Stimulated activated CD8-positive, alpha-beta memory T cell treated with anti-CD3 and anti-CD28 coated beads, Interleukin-15, amount 100 ng/mL, for 4 hours (primary cell): ENCODE measurements at places on chromosomes 12 and 14.

GRCh38 chr12:83092606-83093005 is 405.9 kb downstream of the TMTC2 start:
- DNase-seq, result no peak

DNA sequence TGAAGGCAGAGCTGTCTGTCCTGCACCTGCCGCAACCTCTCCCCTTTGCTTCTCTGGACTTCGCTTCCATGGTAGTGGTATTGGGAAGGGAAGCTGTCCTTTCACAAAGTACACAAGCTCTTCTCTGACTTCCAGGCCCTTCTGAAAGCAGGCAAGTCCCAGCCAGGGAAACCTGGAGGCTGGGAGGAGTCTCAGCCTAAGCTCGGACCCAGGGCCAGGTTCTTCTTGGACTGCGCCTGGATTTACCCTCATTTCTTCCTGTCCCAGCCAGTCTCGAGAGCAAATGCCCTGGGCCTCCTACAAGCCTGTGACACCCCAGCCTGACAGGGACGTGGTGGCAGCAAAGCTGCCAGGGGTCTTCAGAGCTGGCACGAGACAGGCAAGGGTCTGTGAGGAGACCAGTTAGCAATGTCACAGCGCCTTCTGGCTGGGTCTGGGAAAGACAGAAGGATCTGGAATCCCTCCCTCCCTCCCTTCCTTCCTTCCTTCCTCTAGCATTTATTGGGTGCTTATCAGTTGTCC is 22.4 kb downstream of the ISCA2 start:
- DNase-seq, result no peak

DNA sequence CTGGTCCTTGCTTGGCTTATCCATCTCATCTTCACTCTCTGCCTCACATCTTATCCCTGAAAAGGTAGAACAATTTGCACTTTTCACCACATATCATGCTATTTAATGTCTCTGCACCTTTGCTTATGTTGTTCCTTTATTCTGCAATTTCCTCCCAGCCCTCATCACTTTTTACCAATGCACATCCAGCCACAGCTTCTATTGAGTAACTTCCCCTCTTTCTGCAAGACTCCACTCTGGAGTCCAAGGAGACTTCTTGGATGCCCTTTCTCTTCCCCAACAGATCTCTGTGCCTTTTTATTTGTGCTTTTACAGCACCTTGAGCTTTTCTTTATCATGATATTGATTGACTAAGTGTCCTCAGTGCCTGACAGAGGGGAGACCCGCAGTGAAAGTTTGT is 797.1 kb downstream of the VRK1 start:
- DNase-seq, result no peak

GRCh38 chr14:89479802-89480201 is 62.8 kb upstream of the FOXN3 start:
- no peak for DNase-seq

DNA sequence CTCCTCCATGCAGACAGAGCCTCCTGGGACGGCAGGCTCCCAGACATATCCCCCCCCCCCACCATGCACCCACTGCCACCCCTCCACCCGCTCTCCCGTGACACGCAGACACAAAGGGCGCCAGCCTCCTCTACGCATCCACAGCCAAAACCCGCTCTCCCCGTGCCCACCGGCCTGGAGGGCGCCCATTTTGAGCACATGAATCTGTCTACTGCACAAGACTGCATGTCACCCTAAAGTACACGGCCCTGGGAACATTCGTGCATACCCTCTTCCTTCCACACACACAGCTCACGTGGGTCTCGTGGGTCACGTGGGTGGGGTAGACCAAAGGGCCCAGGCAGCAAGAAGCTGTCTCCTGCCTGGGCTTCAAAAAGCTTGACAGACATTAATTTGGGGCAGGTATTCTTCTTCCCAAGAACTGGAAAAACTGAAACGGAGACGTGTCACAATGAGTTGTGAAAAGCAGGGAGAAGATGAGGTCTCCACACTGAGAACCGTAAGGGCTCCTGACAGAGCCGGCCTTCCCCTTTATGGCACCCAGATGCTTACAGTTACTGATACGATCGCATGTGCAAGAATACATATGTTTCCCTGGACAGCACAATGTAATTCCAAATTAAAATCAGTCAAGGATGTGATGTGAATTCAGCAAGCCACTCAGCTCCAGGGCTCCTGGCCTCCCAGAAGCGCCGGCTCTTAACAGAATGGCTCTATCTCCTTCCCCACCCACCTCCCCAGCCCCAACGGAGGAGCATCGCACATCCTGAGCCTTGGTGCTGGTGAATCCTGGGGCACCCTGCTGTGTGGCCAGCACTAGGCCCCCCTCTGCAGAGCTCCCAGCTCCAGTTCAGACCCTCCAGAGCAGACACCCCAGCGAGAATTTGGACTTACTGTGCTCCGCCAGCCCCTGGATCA is 1.9 kb downstream of the TGFB3 start:
- DNase-seq, result no peak

DNA sequence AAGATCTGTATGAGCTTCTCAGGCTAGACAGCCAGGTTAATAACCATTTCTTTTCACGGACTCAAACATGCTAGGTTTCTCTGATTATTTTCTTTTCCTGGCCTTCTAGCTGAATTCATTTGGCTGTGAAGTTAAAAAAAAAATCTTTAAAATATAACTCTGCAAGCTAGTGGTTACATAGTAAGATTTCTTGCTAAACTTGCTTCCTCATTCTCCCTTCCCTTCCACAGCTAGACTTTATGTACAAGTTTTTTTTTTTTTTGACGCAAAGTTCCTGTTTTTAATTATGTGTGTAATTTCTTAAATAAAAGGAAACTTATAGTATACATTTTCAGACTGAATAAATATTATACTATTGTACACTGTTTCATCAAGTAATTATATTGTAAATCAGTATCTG is 145.4 kb downstream of the TMTC2 start:
- no peak for DNase-seq

- DNase-seq, result no peak
Measured at GRCh38 chr14:90600619-90601018, 203.8 kb downstream of the CALM1 start.

GRCh38 chr12:76173756-76174155 is 89.3 kb upstream of the NAP1L1 start:
- DNase-seq, result no peak

DNA sequence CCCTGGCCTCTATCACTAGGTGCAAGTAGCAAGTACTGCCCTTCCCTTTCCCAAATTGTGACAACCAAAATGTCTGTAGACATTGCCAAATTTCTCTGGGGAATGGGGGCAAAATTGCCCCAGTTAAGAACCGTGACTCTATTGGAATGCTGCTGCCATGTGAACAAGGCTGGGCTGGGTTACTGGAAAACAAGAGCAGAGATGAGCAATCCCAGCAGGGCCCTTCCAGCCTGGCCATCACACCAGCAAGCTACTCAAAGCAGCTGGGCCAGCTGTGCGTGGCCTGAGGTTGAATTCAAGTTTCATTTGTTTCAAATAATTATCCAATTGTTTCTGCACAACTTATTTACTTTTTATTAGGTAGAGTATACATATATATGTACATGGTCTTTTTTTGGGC is 103.4 kb upstream of the PKP2 start:
- DNase-seq, result no peak

DNA sequence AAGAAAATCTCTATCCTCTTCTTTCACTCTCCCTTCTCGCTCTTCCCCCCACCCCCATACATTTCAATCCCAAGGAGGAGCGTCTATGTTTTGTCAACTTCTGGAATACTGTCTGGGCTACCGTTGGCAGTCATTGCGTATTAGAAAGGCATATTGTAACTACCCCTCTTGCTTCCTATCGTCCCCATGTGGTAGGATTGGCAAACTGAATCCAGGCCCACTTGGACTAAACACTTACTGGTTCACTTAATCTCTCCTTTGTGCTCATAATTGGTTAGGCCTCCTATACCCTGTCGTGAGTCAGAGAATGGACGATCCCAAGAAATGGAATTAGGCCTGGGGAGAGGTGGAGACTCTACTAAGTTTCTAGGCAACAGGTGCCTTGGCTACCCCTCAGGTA is 68.8 kb upstream of the SLC8A3 start:
- no peak for DNase-seq

DNA sequence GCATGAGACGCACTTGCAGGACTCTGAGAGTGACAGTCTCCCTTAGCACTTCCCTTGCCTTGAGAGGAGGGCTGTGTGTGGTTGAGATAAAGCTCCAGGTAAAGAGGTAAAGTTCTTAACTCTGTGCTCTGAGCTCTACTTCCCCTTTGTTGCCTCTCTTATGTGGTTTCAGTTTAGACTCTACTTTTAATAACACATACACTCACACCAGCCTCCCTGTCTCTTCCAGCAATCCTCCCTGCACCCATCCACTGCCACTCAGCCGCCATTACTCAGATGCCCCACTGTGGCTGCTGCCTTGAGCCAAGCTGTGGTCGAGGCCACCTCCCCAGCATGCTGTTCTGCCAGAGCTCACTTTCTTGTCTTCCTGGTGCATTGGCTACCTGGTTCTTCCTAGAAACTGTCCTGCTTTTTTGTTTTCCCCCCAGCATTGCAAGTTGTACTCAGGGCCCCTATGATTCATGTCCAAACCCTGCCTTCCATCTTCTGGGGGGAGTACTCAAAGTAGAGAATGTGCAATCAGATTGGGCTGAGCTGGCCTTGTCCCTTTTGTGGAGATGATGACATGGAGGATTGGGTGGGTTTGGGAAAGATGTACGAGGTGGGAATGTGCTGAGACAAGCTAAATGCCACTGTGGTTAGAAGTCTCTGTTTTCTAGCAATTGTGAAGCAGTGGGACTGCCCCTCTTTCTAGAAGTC is 115.5 kb upstream of the PARP11 start:
- DNase-seq, result no peak

DNA sequence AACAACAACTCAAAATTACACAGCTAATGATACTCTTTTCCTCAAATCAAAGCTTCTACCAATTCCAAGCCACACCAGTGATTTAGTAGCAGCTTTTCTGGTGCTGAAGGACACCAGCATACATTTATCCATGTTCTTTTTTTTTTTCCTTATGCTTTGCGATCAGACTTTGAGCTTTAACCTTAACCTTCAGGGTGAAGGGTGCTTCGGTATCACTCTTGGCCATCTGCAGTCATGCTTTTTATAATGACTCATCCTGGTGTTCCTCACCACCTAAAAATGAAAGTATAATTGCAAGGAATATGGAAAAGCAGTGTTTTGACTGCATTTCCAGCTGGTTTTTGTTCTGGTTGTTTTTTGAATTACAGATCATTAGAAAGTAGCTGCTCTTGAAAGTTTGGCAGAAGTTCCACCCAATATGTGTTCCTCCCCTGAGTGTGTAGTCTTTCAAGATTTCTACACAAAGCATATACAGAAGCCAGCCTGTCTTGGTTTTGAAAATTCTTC is 1.3 kb upstream of the SLC41A2 start:
- DNase-seq, result no peak

GRCh38 chr12:22256041-22256441 is 78.5 kb downstream of the ST8SIA1 start:
- DNase-seq, result no peak

DNA sequence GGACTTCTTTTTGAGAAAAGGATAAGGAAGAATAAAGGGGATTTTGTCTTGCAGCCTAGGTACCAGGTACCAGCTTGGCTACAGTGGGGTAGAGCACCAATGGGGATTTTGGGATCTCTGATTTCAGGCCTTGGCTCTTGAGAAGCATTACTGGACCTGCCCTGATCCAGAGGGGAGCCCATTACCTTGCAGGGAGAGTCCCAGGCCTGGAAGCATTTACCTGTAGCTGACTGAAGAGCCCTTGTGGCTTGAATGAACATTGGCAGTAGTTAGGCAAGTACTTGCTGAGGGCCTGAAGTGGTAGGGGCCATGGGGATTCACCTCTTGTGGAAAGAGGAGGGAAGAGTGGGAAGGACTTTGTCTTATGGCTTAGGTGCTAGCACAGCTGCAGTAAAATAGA is 308.2 kb upstream of the FBXO33 start:
- DNase-seq, result no peak

DNA sequence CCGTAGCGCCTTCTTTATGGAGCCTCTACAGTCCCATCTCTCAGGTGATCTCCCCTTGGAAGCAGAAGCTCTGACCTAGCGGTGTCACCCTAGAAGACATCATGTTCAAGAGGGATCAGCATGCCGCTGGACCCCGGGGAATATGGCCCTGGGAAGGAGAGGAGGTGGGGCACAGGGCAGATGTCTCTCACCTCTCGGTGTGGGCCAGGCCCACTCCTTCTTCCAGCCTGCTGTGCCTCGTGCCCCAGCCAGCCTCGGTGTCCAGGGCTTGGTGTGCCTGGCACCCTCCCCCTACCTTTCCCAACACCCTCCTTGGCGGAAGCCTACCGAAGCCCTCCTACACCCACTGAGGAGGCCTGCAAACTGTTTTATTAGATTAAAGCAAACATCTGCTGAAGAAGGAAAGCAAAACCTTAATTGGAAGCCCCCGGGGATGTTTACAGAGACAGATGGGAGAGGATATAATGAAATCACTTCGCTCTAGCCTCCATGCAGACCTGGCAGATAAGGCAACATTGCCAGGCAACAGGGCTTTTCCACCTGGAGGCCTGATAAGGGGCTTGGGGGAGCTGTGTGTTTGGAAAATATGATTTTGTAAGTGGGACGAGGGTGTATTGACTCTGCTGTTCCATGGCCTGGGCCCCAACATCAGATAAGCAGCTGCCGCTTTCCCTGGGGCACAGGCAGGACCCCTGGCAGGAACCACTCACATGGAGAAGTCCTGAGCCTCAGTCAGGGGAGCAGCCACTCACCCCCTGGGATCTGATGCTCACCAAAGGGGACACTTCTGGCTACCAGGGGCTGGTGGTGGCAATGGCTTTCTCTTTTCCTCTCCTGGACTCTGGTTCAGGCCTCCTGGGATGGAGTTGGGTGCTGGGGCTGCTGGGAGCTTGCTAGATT is 5.7 kb upstream of the CHGA start:
- DNase-seq, result no peak

DNA sequence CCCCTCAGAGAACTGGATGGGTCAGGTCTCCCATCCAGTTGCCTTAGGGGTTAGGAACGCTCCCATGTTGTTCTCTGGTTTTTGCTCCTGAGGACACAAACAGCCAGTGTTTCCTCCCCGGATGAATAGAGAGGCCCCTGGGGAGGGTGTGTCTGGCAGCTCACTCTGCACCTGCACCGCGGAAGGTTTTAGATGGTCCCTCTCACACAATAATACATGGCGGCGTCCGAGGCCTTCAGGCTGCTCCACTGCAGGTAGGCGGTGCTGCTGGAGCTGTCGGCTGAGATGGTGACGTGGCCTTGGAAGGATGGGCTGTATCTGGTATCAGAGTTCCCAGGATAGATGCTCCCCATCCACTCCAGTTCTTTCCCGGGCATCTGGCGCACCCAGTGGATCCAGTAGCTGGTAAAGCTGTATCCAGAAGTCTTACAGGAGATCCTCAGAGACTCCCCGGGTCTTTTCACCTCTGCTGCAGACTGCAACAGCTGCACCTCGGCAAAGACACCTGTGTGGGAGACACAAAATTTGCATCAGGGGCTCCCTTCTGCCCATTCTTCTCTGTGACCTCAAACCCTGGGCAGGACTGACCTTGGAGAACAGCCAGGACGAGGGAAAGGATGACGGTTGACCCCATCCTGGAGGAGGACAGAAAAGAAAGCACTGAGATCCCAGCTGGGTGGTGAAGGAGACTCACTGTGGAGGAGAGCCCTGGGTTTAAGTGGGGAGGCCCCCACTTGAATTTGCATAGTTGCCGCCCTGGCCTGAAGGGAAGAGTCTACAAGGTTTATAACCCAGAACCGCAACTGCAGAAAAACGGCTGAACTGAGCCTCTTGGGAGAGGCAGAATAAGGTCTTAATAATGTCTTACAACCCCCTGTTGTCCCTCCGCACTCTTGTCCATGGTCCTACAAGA is 1324.8 kb downstream of the TMEM121 start:
- no peak for DNase-seq
